ENCODE measurements at places on chromosomes 6 and 20.

GRCh38 chr6:62285612-62286469, at the start of gene KHDRBS2:
TSS of gene KHDRBS2 (minus strand) at chr6:62286225.
- ATAC-seq = peak; percentile 76

GRCh38 chr6:143339223-143339622, 111.3 kb downstream of the ADAT2 start:
- no peak for ATAC-seq

DNA sequence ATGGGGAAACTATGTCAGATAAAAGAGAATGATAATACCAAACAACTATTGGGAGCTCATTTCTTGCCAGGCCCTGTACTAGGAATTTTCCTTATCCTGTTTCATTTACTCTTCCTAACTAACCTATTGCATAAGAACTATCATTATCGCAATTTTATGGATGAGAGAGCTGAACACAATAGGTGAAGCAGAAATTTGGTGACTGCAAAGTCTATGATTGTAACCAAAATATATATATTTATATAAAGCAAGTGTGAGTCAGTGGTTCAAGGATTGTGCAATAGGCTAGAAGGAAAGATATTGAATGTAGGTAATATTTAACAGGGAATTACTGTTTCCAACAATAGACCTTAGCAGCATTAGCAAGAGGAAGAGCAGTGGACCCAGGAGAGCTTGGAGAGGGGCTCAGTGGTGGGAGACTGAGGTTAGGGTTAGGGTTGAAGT, 181.1 kb upstream of the TENT5A start:
- ATAC-seq = no peak

DNA sequence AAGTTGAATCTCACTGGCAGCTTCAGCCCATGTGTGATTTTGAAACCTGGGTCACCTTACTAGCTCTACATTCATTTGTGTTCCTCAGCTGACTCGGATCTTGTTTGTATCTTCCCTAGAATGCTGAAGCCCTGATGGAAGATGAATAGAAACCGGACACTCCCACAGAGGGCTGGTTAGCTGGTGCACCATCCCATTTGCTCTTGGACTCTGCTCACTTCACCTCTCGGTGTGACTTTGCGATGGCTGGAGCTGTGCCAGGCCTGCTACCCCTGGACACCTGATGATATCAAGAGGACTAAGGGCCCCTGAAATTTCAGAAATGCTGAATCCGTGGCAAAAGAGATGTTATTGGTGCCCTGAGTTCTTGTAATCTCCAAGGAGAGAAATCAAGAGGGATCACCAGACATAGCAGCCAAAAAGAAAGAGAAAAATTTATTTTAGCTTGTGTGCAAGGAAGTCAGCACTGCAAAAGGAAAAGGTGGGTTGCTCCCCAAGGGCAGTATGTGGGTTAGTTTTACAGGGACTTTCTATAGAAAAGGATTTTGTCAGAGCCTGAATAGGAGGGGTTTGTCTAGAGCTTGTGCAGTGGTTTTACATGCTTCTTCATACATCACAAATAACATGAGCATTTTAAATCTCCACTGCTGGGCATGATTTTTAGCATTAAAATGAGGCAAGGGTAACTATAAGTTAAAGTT, 426.3 kb upstream of the NOX3 start:
- no peak for ATAC-seq

DNA sequence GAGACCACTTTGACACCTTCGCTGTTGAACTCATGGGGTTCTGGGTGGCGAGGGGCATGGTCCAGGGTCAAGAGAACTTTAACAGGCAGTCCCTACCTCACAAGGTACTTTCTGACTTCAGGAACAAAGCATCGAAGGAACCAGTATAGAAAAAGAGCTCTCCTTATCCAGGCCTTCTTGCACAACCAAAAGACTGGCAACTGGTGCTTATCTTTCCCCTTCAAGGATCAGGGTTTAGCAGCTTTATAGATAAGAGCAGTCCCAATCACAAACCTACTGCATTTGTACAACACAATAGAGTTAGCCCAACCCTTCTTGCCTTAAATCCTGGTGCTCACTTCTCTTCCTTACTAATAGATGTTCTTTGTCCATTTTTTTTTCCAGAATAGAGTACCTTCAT, 116.3 kb downstream of the SNX5 start:
- no peak for ATAC-seq

DNA sequence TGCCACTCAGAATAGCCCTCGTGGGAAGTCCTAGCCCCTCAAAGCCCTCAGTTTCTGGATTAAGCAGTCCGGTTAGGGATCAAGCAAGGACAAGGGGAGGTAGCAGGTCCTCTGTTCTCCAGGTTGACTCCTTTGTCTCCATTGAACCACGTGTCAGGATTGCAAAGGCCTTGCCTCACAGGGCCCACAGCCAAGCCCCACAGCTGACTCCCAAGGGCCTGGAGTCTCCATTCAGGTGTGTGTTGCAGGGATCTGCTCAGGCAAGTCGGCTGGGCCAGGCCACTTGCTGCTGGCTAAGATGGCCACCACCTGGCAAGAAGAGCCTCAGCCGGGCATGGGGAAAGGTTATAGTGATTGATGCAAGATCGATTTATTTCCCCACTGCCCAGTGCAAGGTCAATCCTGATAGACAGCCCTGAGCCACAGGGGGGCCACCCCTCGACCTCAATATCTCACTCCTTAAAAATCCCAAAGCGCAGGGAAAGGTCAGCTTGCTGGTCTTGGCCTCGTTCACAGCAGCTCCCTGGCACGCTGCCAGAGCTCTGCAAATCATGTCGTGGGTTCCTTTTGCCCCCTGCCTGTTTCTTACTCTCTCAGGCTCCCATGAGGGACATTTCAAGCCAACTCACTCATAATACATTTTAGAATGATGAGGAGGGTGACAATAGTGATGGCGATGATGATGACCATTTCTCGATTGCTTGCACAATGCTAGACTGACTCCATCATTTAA, 75.9 kb downstream of the EDN3 start:
- ATAC-seq = no peak

DNA sequence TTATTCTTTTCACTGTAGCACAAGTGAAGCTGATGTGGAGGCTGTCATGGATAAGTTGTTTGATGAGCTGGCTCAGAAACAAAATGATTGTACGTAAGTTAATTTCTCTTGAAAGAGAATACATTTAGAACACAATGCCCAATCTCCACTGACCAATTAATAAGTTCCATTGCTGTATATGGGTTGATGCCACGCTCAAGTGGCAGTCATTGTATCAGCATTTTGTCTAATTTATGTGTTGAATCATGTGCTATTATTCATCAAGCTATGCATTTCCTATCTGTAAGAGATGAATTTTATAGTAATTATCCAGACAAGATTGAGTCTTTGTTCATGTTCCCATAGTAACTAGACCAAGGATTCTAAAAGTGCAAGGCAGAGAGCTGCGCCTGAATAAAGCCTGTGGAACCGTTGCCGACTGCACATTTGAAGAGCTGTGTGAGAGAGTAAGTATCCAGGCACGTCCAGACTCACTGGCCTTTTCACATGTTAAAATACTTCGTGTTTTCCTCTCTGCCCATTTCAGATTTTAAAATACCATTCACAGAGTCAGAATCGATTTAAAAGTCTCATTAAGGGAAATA, 83.8 kb upstream of the FOXO3 start:
- ATAC-seq = no peak

- no peak for ATAC-seq
These were observed 72.2 kb upstream of the PTCHD4 start for GRCh38 chr6:48183178-48183577.

- ATAC-seq = no peak
These were observed 175.4 kb upstream of the ZNF217 start for GRCh38 chr20:53769041-53769440.

GRCh38 chr20:15139522-15139921, 802.1 kb upstream of the FLRT3 start:
- ATAC-seq = no peak

DNA sequence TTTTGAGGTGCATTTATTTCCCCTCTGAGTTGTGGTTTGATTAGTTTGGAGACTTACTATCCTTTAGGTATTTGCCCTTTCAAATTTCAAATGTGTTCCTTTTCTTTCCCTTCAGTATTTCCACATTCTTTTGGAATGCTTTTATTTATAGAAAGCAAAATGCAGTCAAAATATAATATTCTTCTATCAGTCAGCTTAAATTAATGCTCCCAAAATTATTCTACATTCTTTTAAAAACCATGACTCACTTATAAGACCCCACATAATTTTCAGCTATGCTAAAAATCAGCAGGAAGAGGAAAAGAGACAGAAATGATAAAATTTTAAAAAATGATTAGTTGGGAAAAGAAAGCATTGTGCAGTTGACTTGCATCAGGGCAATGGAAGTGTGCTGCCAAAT, 180.0 kb upstream of the SMLR1 start:
- no peak for ATAC-seq

DNA sequence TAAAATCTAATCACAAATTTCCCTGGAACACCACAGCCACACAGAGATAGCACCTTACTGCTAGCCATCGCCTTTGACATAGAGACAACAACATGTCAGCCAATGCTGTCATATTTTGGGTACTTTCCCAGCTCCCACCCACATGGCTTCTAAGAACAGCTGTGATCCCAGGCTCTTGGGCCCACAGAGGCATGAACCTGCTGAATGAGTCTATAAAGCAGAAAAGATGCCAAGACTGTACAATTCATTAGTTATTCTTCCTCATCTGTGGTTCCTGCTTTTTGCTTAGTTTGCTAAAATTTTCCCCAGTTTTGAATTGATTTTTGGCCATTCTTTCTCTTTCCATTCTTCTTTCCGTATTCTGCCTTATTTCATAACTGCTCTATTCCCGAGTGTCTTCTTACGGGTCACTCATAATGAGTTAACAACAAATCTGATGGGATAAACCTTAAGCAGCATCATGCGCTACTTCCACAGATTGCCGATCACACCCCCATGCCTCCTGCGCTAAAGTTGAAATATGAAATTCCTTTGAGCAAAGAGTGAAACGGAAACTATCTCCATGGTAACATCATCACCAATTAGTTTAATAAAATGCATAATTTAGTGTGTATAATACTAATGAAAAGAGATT, 327.3 kb upstream of the HSF2 start:
- ATAC-seq = no peak

DNA sequence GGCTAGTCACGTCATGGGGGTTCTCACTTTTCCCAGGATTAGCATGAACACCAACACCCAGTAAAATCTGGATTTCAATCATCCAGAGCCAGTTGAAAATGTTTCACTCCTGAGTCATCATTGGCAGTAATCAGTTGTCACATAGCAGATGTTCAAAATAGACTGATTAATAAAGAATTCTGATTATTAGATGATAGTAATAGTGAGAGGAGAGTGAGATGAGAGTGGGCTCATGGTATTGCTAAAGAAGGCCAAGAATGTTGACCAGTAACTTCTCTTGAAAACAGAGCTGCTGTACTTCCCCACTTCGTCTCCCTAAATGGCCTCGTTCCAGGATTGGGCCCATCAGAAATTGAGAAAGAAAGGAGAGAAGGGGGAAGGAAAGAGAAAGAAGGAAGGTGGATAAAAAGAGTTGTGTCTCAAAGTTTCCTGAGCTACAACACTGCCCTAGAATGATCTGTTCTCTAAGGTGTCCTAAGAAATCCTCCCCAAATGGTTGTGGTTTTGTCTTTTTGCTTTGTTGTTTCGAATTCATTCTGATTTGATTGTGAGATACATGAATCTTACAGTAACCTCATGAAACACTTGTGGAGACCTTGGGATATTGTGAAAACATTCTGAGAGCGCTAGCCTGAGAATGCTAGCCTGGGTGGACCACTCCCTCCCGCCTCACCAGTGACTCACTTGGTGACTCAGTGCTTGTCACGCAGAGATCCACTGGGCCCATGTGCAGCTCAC, 502.2 kb upstream of the JARID2 start:
- peak; percentile 89 for ATAC-seq

All from activated CD4-positive, CD25-positive, alpha-beta regulatory T cell treated with anti-CD3 and anti-CD28 coated beads, Interleukin-2, amount 50 U/mL, for 24 hours (primary cell).